Caki2 (cell line): ENCODE measurements at places on chromosomes 13 and 19.

GRCh38 chr13:50914848-50915247 is 5.3 kb downstream of the RNASEH2B start:
- no peak for DNase-seq

- no peak for DNase-seq
Measured at GRCh38 chr19:39514840-39515550, at the start of gene SELENOV. Gene SELENOV, plus strand, starts transcription at chr19:39515139. Its CDS starts 74 bp downstream, at chr19:39515213.

GRCh38 chr19:9799162-9799561 is 19.7 kb downstream of the FBXL12 start:
- DNase-seq, result no peak

- DNase-seq, result no peak
Measured at GRCh38 chr19:51594774-51595109, 23.7 kb downstream of the ZNF175 start.

DNA sequence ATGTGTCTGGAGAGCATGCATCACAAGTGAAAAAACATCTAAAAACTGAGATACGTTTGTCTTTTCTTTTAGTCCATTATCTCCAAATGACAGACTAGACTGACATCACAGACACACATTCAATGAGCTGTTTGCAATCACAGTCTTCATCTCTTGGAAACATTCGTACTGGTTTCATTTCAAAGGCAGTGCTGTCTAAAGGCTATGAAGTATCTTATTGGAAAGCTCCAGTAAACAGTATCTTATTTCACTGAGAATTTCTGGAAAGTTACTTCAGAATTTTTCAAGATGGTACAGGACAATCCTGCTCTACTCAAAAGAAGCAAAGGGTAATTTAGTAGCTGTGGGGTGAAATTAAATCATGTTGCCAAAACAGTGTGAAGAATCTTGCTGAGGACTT is 53.5 kb upstream of the TNFRSF19 start:
- DNase-seq, result no peak

DNA sequence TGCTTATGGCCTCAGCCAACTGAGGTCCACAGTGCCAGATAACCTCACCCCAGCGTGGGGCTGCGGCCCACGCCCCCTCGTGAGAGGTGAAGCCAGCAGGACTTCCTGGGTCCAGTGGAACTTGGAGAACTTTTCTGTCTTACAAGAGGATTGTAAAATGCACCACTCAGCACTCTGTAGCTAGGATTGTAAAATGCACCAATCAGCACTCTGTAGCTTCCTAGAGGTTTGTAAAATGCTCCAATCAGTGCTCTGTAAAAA is 109.1 kb downstream of the AKAP11 start:
- DNase-seq, result no peak

GRCh38 chr19:33387351-33388230 is 14.1 kb downstream of the CEBPG start:
- DNase-seq, result no peak

GRCh38 chr19:16885166-16885565 is 3.6 kb upstream of the F2RL3 start:
- no peak for DNase-seq

DNA sequence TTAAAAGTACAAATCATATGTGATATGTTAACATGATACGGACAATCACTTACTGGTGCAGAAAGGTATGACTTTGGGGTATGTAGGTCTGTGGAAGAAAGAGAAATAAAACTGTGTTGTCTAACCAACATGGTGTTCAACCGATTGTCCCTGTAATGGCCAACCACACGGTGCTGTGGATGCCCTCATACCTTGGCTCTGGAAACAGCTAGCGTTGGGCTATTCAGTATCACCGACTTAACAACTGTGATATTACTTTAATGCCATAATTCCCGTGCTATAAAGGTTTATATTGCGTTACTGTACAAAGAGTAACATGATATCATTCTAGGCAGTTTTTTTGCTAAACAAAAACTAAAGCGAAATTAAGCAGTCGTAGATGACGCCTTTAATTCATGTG is 448.3 kb downstream of the EFNB2 start:
- no peak for DNase-seq

GRCh38 chr19:4916292-4917082 is 7.2 kb downstream of the UHRF1 start:
- DNase-seq, result no peak

- DNase-seq, result no peak
Measured at GRCh38 chr13:44116562-44117332, 237.0 kb downstream of the LACC1 start.

DNA sequence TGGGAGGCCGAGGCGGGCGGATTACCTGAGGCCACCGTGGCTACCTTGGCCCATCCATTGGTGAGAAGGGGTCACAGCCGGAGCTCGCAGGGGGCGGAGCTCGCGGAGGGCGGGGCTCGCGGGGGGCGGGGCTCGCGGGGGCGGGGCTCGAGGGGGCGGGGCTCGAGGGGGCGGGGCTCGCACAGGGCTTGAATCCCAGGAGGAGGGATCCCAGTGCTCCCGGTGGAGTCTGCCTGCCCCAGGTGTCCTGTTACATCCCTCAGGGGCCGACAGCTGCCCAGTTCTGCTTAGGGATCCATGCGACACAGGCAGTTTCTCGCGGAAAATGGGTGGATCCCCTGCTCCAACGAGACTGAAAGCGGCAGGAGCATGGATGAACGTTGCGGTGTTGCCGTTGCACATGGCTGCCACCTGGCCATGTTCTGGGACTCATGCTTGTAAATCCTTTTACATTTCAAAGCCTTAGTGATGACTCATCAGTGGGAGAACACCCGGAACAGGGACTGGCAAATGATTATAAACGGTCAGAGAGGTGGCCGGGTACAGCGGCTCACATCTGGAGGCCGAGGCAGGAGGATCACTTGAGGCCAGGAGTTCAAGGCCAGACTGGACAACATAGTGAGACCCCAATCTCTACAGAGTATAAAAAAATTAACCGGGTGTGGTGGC is 25.1 kb downstream of the TMPRSS9 start:
- DNase-seq, result peak; percentile 91

- peak; percentile 33 for DNase-seq
Measured at GRCh38 chr19:41753936-41754529, 1.3 kb upstream of the CEACAM6 start.

DNA sequence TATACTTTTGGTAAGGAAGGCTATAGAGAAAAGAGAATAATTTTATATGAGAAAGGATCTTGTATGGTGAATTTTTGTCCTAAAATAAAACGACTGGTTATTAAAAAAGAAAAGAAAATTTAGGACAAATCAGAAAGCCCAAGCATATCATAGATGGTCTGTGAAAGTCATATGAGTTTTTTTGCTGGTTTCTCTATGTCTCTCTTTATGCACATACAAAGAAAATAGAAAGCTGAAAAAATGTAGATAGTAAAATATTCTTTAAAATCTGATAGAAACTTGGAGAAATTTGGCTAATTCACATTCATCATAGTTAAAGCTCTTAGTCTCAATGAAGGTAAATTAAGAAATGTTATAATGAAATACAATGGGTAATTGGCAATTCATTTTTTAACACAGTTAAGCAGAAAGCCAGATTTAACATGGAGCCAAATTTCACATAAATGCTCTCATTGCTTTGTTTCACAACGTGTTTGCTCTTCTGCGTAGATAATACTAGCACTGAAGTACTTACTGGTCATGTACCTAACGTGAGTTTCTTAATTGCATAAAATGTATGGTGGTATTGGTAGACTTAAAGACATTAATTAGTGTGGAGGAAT is 621.5 kb upstream of the ATXN8OS start:
- no peak for DNase-seq

GRCh38 chr13:104869501-104869900 is 1666.0 kb downstream of the EFNB2 start:
- no peak for DNase-seq

GRCh38 chr19:858868-859843 is at the start of gene CFD:
Gene CFD, plus strand, starts transcription at chr19:859664. Its CDS starts 26 bp downstream, at chr19:859690.
- no peak for DNase-seq

DNA sequence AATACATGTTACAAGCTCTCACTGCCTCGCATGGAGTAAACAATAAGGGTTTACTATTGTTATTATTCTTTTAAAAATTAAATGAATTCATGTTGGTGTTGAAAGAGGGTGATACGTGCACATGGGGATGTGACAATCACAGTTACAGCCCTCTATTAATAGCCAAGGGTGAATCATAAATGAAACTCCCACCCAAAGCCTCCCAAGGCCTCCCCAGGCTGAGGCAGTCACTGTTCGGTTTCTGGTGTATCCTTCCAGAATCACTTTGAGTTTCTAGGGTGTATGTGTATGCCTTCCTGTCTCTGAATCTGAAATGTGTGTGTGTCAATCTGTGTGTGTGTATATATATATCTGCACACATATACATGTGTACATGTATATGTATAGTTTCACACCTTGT is 73.4 kb downstream of the AKAP11 start:
- no peak for DNase-seq

DNA sequence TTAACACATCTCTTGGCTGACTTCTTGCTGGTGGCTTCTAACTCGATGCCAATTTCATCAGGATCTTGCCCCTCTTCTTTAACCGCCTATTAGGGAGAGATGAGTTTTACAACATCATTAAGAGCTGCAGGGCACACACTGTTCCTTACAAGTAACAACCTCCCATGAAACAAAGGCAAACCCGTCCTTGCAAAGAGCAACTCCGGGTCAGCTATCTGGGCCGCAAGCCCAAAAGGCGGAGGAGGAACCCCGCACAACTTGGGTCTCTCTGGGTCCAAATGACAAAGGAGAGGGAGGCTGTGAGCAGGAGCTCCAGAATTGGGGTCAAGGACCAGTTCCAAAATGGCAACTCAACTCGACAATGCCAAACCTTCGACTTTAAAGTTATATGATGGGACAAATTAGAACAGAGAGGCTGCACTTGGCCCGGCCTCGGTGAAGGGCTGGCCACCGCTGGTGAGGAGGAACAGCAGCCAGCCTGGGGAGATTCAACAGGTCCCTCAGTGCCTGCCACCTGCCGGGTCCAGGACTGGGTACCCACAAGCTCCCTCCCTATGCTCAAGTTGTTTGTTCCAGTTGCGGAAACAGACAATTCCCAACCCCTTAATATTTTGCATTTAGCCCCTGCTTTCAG is 1.1 kb downstream of the SAFB2 start:
- DNase-seq, result no peak

- DNase-seq, result no peak
Measured at GRCh38 chr19:39410017-39410830, 2.2 kb upstream of the PLEKHG2 start.

GRCh38 chr19:12866416-12867119 is 14.7 kb downstream of the DNASE2 start:
- no peak for DNase-seq

DNA sequence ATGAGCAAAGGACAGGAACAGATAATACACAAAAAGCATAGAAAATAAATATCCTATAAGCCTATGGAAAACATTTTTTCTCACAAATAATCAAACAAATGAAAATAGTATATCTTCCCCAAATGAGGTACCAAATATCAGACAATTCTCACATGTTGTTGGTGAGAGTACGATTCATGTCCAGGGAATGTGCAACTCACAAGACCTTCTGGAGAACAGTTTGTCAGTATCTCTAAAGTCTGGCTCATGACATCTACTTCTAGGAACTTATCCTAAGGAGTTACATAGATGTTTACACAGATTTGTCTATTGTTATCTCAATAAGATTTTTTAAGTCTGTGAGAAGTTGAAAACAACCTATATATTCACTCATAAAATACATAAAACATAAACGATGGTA is 80.3 kb upstream of the ARHGEF7 start:
- DNase-seq, result no peak

GRCh38 chr19:46950526-46951170 is 69.0 kb upstream of the NPAS1 start:
- no peak for DNase-seq

DNA sequence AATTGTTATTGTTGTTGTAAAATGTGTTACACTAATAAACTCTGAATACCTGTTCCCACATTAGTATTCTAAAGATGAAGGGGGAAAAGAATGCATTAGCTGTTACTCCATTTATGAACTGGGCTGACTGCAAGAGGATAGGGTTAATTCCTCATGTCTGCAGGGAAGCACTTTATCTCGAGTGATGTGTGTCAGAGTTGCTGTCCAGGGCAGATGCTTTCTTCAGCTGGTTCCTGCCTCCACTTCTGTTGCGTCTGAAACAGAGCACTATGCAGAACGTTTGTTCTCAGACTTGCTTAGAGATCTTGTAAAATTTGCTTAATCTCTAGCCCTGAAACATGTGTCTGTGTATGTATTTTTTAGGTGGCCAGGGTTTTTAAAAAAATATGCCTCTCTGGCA is 318.8 kb downstream of the SPRY2 start:
- no peak for DNase-seq

DNA sequence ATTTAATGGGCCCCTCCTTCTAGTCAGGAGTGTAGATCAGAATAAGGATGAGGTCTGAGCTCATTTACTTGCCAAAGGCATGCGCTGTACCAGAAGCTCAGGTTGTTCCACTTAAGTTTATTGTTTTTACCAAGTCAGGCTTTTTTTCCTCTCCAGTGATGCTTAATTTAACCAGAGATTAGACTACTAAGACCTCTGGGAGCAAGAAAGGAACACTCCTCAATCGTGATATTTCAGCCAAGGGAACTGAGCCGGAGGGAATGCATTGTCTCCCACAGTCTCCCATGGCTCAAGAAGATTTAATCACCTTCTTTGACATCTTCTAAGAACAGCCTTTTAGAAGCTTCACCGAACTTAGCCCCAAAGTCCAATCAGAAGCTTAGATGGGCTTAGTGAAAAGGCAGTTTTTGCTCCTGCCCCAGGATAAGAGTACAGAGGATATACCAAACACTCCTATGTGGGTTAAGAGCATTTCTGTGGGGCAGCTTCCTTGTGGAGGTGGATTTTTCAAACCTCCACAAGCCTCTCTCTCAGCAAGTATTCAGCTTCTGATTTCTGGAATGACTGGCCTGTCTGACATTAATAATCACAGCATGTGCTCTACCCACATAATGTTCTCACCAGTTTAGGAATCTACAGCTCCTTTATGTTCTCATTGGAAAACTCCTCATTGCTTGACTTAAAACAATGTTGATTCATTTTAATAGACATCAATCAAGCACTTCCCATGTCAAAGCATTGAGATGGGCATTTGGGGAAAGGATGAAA is 322.7 kb downstream of the SUCLA2 start:
- DNase-seq, result no peak

DNA sequence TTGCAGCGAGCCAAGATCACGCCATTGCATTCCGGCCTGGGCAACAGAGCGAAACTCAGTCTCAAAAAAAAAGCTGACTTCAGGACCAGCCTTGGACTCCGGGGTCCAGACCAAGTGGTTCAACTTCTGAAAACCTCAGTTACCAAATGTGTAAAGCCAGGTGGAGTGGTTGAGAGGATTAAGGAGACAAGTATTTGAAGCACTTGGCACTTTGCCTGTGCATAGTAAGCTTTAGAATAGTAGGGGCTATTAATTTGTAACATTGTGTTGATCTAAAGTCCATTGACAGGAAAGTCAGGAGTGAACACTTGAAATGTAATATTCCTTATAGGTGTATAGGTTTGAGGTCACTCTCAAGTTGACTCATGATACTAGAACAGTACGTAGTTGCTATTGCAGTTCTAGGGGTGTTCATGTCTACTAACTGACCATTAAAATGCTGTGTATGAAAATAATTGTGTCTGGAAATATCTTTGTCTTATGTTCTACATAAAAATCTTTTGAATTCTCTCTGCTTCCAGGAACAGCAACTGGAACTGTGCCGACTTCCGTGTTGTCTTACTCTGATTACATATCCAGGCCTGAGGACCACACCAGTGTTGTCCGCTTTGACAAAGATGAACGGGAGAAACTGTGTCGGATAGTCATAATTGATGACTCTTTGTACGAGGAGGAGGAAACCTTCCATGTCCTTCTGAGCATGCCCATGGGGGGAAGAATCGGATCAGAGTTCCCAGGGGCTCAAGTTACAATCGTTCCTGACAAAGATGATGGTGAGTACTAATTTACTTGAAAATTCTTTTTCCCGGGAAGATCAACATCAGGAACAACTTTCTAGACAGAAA is 97.4 kb downstream of the FREM2 start:
- DNase-seq, result no peak

- peak; percentile 96 for DNase-seq
Measured at GRCh38 chr19:4851551-4852290, 15.7 kb downstream of the PLIN3 start.
